ENCODE measurements at places on chromosomes 6 and 20. TPM values are rescaled to one million over a fixed set of nuclear protein-coding genes. Genes with fewer than 3 reads are reported as not detected.

DNA sequence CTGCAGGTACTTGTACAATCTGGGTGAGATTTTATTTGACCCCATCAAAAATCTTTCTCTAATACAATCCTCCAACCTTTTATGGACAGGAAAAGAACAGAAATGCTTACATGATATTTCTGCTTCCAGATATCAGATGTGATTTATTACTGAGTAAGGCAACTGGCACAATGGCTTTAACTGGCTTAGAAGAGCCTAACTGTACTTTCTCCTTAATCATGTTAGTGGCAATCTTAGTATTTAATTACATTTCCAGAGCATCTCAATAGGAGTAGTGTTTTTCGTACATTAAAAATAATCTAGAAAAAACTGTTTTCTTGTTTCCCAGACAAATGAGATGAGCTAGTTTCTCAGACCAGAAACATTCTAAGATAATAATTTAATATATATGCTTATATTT is 251.6 kb downstream of the KCNQ5 start:
- H3K36me3 ChIP-seq, result no peaks in the 10 kb centered on the region
- DNase-seq, result no peak
- H3K27me3 ChIP-seq, result no peaks in the 10 kb centered on the region
- no peaks in the 10 kb centered on the region for H3K4me1 ChIP-seq
- H3K27ac ChIP-seq, result no peak overlapping the region

GRCh38 chr20:59571551-59572314 is 32.6 kb upstream of the PHACTR3 start:
- H3K27ac ChIP-seq, result no peak overlapping the region
- peaks cover 38% of the 10 kb centered on the region for H3K27me3 ChIP-seq
- DNase-seq, result peak; percentile 33
- H3K4me3 ChIP-seq, result peak overlapping the region; percentile 16

GRCh38 chr20:539848-540247 is 3.7 kb downstream of the CSNK2A1 start:
- peak overlapping the region; percentile 44 for H3K27ac ChIP-seq
- H3K4me1 ChIP-seq, result peaks cover 46% of the 10 kb centered on the region
- H3K4me3 ChIP-seq, result no peak overlapping the region
- no peaks in the 10 kb centered on the region for H3K36me3 ChIP-seq
- DNase-seq, result no peak

DNA sequence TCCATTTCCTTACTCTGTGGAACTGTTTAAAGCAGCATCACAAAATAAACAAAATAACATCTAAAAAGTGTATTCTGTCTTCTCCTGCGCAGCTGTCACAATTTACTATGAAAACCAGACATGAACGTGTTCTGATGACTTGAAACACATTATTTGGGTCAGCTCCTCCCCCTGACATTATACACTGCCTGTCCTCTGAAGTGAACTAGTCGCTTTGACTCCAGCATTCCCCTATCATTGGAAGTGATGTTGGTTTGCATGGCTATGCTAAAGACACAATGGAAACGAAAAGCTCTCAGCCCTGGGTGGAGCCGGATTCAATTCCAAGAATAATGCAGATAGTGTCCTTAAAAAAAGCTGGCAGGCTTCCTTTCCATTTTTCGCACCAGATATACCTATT is 125.9 kb downstream of the FYN start:
- no peaks in the 10 kb centered on the region for H3K4me1 ChIP-seq
- no peak for DNase-seq
- peak overlapping the region; percentile 10 for H3K27ac ChIP-seq
- H3K36me3 ChIP-seq, result no peaks in the 10 kb centered on the region

DNA sequence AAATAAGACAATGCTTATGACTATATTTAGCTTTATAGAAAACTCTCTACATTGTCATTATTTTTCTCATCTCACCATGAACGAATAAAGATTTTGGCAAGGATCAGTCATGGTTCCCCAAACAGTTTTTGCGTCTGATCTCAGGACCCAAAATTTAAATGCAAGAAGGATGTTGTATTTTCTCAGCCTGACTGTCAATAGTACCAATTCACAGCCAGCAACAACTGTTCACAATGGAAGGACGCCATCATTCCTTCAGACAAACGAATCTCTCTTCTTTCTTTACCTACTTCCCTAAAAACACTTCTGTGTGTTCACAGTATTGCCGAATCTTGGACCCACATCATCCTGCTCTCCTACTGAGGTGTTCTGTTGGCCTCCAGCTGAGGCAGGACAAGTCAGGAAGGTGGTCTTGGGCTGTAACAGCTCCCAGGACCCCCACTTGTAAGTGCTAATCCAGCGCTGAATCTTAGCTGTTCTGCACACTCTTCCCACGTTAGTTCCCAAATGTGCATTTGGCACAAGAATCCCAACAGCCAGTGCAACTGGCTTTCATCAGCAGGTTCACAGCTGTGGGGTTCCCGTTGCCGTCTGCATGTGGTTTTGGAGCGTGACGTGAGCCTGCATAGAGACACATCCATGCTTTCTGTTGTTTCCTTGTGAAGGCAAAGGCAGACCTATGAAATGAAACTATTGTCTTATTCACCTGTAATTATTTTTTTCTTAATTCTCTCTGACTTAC is 600.0 kb downstream of the QKI start:
- no peak for DNase-seq
- H3K4me1 ChIP-seq, result no peaks in the 10 kb centered on the region
- no peak overlapping the region for H3K4me3 ChIP-seq
- H3K36me3 ChIP-seq, result no peaks in the 10 kb centered on the region

GRCh38 chr6:2633736-2634135 is 117.0 kb downstream of the MYLK4 start:
- no peak overlapping the region for H3K27ac ChIP-seq
- no peak for DNase-seq
- peaks cover 3% of the 10 kb centered on the region for H3K4me1 ChIP-seq

DNA sequence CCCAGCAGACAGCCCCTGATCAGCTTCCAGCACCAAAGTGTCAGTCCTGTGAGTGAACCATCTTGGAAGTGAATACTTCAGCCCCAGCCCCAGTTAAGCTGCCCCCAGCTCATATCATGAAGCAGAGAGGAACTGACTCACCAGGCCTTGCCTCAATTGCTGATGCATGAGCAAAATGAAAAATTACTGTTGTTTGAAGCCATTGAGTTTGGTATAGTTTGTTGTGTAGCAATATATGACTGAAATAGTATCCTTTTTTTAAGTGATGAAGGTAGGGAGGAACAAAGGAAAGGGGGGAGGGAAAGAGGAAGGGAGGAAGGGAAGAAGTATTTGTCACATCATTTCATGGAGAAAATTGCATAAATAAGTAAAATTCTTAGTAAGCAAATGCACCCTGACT is 266.4 kb downstream of the MAFB start:
- no peak for DNase-seq
- peaks cover 5% of the 10 kb centered on the region for H3K27me3 ChIP-seq
- H3K36me3 ChIP-seq, result no peaks in the 10 kb centered on the region
- H3K4me3 ChIP-seq, result no peak overlapping the region
- H3K27ac ChIP-seq, result no peak overlapping the region

DNA sequence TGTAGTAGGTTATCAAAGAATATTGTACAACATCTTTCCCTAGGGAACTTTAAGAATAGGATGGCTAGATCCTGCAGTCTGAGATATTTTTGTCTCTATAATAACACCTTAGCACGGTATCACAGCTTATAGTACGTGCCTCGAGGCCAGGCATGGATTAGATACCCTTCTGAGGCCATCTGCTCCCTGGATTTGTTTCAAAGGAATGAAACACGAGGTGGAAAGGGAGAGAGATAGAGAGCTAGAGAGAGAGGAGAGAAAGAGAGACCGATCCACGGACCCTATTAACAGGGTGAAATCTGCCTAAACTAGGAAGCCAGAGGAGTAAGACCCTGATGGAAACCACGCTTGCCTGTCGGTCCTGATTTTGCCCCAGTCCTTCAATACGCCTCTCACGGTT is 92.5 kb downstream of the CD83 start:
- H3K4me1 ChIP-seq, result peaks cover 46% of the 10 kb centered on the region
- no peak for DNase-seq
- no peaks in the 10 kb centered on the region for H3K27me3 ChIP-seq

GRCh38 chr6:77015350-77015749 is 447.9 kb downstream of the HTR1B start:
- H3K4me1 ChIP-seq, result no peaks in the 10 kb centered on the region
- no peaks in the 10 kb centered on the region for H3K27me3 ChIP-seq
- no peaks in the 10 kb centered on the region for H3K36me3 ChIP-seq
- no peak for DNase-seq

DNA sequence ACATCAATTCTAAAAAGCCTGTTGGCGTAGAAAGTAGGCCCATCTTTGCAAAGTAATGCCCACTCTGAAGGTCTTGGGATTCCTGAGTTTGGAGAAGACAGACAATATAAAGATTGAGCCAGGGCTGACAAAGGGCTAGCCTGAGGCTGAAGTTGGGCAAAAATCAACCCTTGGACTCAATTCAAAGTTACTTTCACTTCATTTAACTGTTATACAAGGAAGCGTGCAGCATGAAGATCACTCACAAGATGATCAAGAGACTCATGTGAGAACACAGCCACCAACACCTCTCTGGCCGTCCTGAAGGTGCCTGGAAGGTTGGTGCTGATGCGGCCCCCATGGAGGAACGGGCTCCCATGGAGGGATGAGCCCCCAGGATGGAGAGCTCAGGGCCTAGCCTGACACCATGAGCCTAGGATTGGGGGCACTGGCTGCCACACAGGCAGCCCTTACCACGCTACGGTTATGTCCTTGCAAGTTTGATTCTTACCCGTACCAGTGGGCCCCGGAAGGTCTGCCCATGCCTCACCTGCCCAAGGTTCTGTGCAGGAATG is 26.6 kb downstream of the FOXC1 start:
- no peak overlapping the region for H3K4me3 ChIP-seq
- peaks cover under 1% of the 10 kb centered on the region for H3K27me3 ChIP-seq
- H3K36me3 ChIP-seq, result no peaks in the 10 kb centered on the region
- no peak overlapping the region for H3K27ac ChIP-seq
- DNase-seq, result peak; percentile 43

DNA sequence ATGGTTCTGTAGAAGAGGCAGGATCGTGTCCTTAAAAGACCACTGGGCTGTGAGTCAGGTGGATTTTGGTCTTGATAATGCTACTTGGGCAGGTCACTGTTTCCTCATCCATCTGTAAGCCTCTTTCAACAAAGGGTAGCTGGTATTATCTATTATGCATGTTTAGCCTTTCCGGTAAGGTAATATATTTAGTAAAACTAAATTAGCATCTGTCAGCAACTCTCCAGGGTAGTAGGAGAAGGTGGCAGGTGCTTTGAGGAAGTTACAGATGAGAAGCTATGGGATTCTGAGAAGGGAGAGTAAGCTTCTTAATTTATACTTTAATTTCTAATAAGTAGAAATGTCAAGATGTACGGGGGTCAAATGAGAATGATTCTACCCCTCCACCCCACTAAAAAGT is 86.9 kb upstream of the TGM3 start:
- no peak overlapping the region for H3K27ac ChIP-seq
- H3K4me3 ChIP-seq, result no peak overlapping the region
- no peaks in the 10 kb centered on the region for H3K36me3 ChIP-seq
- no peak for DNase-seq

- no peak overlapping the region for H3K4me3 ChIP-seq
- H3K36me3 ChIP-seq, result no peaks in the 10 kb centered on the region
- peak; percentile 69 for DNase-seq
- no peaks in the 10 kb centered on the region for H3K27me3 ChIP-seq
These were observed 347.5 kb downstream of the PRL start for GRCh38 chr6:21949211-21949801.

GRCh38 chr6:39342692-39343395 is 20.3 kb upstream of the KCNK16 start:
- H3K27me3 ChIP-seq, result no peaks in the 10 kb centered on the region
- H3K27ac ChIP-seq, result peak overlapping the region; percentile 38
- peaks cover 3% of the 10 kb centered on the region for H3K4me1 ChIP-seq
- H3K4me3 ChIP-seq, result no peak overlapping the region

GRCh38 chr6:111666847-111667246 is 61.2 kb upstream of the TRAF3IP2 start:
- no peak overlapping the region for H3K27ac ChIP-seq
- H3K4me1 ChIP-seq, result peaks cover 26% of the 10 kb centered on the region
- DNase-seq, result no peak

- H3K27me3 ChIP-seq, result no peaks in the 10 kb centered on the region
- H3K27ac ChIP-seq, result no peak overlapping the region
These were observed 43.9 kb upstream of the EEF1A1 start for GRCh38 chr6:73564578-73565345.

GRCh38 chr20:38589967-38590675 is 9.1 kb downstream of the ADIG start:
- DNase-seq, result no peak
- no peaks in the 10 kb centered on the region for H3K36me3 ChIP-seq
- H3K4me1 ChIP-seq, result no peaks in the 10 kb centered on the region
- no peaks in the 10 kb centered on the region for H3K27me3 ChIP-seq

DNA sequence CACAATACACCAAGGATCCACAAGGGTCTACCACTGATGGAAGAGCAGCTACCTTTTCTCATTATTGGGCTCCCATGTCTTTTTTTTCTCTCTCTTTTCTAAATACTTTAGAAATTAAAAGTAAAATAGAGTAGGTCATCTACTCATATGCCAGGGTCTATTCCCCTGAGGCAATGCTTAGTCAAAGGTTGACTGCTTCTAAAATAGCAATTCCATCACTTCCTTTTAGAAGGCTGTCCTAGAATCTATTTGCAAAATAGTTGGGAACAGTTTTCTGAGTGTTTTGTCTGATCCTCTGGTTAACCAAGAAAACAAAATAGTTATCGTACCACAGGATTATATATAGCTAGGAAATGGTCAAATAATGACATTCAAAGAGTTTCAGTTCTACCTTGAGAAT is 174.1 kb downstream of the COL21A1 start:
- H3K27ac ChIP-seq, result no peak overlapping the region
- H3K4me3 ChIP-seq, result no peak overlapping the region
- DNase-seq, result no peak
- H3K36me3 ChIP-seq, result no peaks in the 10 kb centered on the region

DNA sequence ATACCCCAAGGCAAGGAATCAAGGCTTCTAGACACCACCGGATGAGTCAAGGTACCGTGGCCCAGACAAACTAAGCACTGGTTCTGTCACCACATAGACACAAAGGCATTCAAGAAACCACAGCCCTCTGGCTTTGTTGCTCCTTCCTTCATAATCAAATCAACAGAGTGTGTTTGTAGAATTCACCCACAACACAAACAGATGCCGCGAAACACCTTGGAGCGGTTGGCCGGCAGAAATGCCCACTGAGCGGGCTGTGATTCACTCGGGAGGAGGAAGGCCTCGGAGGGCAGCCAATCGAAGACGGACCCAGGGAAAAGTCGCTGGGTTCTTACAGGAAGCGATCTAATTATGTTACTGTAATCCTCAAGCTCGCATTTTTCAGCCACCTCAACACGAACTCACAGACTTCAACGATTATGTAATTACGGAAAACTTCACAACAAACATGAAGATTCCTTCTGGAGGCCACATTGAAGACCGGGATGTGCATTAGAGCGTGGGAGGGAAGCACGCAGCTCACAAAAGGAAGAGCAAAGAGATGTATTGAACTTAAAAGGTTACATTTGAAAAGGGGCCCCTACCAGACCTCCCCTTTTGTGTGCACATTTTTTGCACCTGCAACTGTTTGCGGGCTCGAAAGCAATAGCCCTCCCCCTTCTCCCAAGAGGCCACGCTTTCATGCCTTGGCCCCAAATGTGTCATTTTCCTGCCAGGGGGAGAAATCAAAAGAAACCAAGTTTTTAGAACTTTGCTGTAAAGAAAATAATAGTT is 184.7 kb upstream of the PREP start:
- no peaks in the 10 kb centered on the region for H3K27me3 ChIP-seq
- no peak overlapping the region for H3K4me3 ChIP-seq
- no peak for DNase-seq
- peaks cover 3% of the 10 kb centered on the region for H3K4me1 ChIP-seq
- no peaks in the 10 kb centered on the region for H3K36me3 ChIP-seq

The ADAM33 gene
- 15.5 TPM for polyA plus RNA-seq

The C6orf163 gene
- polyA plus RNA-seq, result 3.1 TPM

The C6orf58 gene
- 0.12 TPM for polyA plus RNA-seq

The CD83 gene
- 8.2 TPM for polyA plus RNA-seq

The GLP1R gene
- polyA plus RNA-seq, result 0.84 TPM

Measured in large intestine (tissue), 12 donors.